T-helper 9 cell (primary cell): ENCODE measurements at places on chromosomes 5 and 9.

DNA sequence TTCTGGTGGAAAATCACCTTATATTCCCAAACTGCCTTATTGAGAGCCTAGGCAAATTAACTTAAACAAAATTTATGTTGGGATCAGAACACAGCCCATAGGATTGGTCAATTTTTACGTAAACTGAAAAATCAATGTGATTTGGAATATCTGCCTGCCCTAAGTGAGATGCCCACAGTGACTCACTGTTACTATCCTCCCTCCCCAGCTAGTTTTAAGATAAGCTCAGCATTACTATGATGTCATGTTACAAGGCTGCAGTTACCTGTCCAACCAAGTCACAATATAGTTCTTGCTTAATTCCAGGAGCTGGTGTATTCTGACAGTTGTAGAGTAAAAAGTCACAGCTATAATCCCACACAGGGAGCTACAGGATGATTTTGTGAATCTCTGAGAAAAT lies 23.1 kb downstream of the SKP1 start:
- DNase-seq, result no peak

DNA sequence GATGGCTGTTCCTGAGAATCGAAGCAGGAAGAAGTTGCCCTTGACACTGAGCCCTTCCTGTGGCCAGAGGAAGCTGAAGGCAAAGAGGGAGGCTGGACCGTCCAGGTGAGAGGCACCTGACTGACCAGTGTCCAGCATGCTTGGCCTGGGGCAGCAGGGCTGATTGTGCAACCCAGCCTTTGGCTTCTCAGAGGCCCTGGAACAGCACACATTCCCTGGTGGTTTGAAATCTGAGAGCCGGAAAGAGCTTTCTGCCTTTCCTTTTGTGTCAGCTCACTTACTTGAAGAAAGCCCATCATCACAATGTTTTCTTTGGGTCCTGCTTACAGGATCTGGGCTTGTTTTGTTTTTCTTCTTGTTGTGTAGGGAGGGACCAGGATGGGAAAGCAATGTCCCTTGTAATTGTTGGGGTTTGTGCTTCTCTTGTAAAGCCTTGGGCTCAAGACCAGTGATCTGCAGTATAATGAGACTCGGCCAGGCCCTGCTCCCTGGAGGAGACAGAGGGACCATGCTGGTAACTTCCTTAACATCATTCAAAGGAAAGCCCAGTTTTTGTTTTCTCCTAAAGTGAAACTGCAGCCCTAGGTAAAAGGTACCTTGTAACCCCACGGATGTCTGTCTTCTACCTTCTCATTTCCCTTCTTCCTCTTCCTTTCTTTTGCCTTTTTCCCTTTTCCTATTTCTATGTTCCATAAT lies 213.7 kb downstream of the NXNL2 start:
- no peak for DNase-seq

- DNase-seq, result no peak
Measured at GRCh38 chr5:110269478-110270142, 456.9 kb downstream of the TMEM232 start.

DNA sequence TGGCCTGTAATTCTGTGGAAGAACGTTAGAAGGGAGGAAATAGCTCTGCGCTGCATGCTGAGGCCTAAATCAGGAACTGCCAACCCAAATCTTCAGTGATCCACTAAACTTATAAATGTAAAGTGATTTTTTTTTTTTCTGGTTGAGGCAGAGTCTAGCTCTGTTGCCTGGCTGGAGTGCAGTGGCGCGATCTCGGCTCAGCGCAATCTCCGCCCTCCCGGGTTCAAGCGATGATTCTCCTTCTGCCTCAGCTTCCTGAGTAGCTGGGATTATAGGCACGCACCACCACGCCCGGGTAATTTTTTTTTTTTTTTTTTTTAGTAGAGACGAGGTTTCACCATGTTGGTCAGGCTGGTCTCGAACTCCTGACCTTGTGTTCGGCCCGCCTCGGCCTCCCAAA lies 717.4 kb upstream of the FAM174A start:
- DNase-seq, result no peak

DNA sequence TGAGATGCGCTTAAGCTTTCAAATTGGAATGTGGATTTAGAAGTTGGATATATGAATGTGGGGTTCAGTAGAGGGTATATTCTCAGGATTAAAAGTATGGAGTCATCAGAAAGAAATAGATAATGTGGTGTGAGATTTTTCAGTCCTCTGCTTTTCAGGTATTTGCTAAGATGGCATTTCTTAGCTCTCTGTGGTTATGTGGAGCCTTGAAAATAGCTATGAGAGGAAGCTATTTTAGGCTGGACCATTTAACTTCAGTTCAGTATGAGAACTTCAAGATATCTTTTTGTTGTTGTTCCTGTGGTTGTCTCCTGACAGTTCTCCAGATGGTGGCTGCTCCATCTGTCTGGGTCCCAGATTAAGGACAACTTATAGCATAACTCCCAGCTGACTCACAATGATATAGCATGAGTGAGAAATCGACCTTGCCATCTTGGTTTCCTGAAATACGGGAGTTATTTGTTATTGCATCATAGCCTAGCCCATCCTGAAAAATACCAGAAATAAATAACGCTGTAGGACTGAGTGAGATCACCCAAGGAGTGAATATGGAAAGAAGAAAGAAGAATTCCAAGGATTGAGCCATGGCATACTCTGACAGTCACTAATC lies 461.5 kb downstream of the ANXA1 start:
- DNase-seq, result no peak

DNA sequence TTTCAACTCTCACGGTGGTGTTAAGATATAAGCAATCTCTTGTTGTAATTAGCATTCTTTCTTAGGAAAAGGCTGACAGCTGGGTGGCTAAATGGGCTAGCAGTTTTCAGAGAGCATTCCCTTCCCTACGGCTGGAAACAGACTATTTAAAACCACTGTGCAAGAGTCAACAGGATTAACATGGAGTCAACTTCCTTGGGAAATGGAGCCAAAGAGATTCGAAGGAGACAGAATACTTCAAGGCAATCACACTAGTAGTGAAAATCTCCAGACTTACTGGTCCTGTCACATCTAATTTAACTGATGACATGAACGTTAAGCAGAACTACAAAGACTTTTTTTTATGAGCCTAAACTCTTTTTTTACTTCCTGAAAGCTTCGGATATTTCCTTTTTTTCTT lies 453.3 kb upstream of the ITGA1 start:
- no peak for DNase-seq

DNA sequence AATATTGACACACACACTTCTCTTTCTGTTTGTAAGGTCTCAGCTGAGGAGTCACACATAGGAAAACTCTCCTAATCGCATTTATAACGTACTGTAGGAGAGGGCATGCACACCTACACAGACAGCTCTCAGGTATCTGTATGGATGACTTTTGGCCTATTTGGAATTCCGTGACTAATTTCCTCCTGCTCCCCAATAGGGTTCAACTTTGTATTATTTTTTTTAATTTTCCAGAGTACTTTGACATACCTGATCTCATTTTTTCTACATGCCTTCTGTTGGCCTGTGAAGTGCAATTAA lies 195.9 kb downstream of the ARHGAP26 start:
- DNase-seq, result no peak

- DNase-seq, result no peak
Measured at GRCh38 chr5:89946916-89947315, 462.6 kb downstream of the CETN3 start.
